ENCODE measurements at places on chromosomes 13 and 19.

DNA sequence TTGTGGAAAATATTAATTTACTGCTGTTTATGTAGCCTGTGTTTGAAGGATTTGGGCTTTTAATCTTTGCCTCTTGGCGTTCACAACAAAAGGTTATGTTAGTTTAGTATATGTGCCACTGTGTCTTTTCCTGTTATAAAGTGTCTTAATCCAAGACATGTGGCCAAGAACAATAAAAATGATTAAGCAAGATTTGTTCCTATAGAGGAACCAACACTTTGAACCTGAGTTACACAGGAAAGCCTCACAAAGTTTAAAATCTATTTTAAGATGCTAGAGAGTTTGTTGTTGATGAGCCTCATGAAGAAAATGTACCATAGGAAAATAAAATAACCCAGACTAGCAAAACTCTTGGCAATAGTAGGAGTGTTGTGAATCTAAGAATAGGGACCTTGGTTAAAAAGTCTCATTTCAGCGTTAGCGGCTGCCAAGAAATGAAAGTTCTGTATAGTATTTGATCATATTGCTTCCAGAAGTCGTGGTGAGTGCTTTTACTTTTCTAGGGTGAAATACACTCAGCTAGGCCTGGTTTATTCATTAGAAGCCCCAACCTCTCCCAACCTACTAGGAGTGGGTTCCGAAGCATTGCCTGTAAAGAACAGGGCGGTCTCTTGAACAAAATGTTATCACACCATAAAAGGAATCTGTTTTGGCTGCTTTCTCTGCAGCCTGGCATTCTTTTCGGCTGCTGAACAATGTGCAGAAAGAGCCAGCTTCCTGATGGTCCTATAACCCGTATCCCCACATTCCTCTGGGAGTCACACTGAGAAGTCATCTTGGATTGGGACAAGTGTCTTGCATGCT is 102.6 kb downstream of the LRCH1 start:
- DNase-seq, result no peak

- no peak for DNase-seq
Measured at GRCh38 chr13:112060899-112061366, 6.0 kb upstream of the SOX1 start.

GRCh38 chr13:113171250-113172125 is 13.0 kb downstream of the PROZ start:
- no peak for DNase-seq

- DNase-seq, result peak; percentile 81
Measured at GRCh38 chr13:51451467-51452360, 1.1 kb downstream of the INTS6 start.

DNA sequence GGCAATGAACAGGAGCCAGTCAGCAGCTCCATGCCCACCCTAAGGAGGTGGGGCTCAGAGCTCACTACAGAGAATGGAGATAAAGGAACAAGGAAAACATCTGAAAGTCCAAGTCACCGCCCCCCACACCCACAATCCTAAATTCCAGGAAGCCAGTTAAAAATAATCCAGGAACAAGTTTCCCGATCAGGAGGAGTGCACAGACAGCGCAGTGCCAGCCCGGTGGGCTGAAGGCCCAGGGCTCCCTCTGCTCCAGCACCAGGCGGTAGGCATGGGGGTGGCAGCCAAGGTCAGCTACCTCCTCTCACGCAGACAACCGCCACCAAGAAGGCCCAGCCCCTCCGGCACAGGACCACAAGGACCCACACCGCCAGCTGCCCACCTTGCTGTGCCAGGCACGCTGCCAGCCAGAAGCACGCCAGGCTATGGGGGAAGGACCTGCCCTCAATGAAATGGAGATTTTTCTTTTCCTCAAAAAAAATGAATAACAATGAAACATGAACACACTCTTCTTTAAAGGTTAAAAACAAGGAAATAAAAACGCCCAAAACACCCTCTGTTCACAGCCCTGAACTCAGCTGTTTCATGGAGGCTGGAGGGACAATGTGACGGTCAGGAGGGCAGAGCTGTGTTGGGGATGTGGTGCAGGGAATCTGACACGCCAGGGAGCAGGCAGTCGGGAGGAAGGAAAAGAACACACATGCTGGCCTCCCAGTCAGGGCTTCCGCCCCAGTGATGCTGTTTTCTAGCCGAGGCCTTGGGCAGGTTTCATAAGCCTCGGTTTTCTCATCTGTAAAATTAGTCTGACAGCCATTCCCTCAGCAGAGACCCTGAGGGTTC is 11.0 kb downstream of the STK24 start:
- DNase-seq, result no peak

DNA sequence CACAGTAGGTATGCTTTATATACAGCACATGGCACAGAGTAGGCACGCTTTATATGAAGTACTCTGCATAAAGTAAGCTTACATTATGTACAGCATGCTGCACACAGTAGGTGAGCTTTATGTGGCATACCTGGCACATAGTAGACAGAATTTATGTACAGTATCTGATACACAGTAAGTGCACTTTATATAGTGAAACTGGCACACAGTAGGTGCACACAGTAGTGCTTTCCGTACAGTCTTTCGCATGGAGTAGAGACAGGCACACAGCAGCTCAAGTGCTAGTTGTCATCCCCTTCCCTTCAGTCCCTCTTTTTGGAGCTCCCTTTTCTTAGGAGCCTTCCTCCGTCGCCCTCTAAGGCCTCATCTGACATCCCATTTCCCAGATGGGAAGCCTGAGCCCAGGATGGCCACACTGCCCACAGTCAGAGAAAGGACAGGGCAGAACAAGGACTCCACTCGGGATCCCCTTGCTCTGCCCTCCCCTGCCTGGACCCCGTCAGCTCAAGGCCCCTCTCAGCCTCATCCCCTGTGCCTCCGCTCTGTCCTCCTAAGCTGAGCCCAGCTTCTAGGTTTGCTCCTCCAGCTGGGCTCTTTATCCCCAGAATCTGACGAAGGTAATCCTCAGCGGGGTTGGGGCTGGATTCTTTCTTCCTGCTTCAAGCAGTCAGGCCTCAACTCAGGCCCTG is 852 bp upstream of the CYP4F12 start:
- no peak for DNase-seq

GRCh38 chr19:49664171-49665035 is 1.3 kb downstream of the IRF3 start:
- peak; percentile 90 for DNase-seq

DNA sequence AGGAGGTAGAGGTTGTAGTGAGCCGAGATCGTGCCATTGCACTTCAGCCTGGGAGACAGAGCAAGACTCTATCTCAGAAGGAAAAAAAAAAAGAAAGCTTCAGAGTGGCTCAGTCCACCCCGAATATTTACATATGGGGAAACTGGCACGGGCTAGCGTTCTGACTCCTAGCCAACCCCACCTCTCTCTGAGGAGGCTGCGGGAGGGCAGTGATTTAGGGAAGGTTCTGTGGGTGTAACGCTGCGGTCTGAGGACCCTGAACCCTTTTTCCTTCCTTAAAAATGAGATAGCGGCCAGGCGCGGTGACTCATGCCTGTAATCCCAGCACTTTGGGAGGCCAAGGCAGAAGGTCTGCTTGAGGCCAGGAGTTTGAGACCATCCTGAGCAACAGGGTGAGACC is 5.0 kb downstream of the LRRC25 start:
- no peak for DNase-seq

DNA sequence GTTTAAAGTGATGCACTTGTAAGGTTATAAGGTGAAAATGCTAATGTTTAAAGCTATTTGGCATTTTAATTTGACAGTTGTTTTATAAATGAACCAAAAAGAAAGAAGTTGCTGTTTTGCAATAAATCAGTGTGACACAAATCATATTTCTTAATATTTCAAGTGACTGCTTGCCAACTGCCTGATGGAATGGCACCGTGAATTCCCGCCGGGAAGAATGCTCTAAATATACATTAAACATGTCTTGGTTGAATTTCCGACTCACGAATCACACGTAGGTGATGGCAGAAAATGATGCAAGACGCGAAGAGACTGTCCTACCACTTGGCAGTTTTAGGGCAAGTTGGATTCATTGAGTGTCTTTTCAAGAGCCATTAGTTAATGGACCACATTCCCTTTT is 3.1 kb upstream of the GJB2 start:
- no peak for DNase-seq

GRCh38 chr13:40388617-40389016 is 277.8 kb downstream of the FOXO1 start:
- DNase-seq, result peak; percentile 77

Measured in activated naive CD4-positive, alpha-beta T cell treated with Interleukin-2 at 50 U/mL for 16 hours (primary cell).